Omental fat pad (tissue), 4 donors: ENCODE measurements at places on chromosomes 12 and 14.

DNA sequence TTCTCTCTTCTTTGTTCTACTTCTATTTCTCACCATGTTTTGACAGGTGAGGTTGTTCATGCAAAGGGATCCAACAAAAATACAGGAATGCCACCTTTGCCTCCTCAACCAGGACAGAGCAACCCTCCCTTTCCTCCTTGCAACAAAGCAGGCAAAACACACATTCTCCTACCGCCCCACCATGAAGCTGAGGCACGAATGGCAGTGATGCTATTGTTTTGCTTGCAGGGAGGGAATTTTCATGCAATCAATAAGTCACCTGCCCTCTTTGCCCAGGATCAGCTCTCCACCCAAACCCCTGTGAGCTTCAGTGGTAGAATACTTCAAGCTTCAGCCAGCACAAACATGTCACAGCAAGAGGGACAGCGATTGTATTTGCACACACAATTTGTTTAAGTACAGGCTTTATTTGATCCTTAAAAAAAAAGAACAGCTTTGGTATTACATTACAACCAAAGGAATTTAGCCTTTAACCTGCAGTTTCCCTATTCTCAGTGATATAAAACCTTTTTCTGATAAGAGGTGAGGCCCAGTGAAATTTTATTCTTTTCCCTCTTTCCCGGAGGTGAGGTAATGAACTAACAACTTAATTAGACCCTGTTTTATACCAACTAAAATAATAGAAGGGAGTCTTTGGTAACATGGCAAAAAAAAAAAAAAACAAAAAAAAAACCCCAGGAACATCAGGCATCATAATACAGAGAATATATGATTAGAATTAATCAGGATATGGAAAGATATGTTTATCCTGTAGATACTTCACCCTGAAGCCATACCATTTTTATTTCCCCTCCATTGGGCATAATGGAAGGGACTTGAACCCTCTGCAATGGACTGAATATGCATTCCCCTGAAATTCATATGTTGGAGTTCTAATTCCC is 87.0 kb upstream of the EEA1 start:
- no peak for DNase-seq

DNA sequence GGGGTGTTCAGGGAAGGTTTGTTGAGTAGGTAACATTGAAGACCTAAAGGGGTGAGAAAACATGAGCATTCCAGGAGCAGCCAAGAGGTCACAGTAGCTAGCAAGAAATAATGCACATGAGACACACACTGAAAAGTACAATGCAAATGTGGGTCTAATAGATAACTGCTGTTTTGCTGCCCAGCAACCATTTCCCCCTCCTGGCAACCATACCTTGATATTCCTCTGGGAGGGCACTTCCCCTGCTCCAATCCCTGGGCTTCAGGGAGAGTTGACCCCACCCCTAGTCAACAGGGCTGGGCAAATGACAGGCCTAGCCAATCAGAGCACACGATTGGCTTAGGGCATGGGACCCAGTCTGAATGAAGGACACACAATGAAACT is 8.5 kb upstream of the ACTN1 start:
- DNase-seq = no peak

DNA sequence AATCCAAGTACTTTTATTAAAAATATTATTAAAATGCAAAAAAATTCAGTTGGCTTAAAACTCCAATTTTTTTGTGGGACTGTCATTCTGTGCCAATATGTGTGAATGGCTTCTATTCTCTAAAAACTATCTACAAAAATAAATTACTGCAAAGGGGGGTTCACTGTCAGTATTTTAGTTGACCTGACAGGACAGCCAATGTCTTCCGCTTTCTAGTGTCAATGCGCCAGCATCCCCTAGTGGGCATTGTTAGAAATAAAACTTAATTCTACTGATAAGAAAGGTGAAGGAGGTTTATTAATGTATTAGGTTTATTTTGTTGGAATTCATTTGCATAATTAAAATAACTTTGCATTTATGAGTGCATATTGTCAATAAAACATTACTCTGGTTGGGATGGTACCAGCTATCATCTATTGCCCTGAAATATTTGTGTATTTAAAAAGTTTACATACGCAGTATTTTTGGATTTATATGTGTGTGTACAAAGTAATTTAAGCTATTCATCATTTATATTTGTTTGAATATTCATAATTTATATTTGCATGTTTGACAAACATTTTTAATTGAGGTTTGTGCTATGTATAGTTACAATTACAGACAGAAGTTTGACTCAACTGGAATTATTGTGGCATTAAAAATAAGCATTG is 527.2 kb downstream of the FLRT2 start:
- no peak for DNase-seq

- DNase-seq = no peak
These were observed 258.6 kb downstream of the MSRB3 start for GRCh38 chr12:65536876-65537681.

DNA sequence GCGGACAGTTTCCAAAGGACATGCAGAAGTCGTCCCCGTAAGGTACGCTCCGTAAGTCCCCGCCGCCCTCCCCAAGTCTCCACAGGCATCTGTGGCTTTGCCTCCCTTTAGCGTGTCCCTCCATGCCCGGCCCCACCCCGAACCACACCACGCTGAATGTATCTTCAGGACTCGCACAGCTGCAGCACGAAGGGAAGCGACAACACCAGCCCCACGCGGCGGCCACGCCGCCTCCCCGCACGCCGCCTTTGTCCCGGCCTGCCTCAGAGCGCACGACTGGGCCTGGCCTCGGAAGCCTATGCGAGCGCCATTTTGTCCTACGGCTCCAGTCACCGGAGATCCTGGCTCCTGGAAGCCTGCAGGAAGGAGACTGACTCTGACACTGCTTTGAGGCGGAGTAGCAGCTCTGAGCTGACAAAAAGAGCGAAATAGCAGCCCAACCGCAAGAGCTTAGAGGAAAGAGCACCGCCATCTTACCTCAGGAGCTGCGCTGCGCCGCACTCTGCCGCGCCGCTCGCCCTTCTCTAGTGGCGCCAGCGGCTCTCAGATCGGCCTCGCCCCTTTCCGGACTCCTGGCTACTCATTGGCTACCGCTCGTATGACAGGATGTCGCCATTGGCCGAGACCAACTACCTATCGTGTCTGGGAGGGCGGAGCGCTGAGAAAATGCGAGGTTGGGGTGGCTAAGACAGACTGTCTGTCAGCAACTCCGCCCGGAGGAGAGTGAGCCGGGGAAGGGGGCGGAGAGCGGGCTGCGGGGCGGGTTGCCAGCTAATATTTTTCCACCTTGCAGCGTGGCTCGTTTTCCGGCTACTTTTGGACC is at the start of gene KANSL2:
KANSL2 (minus strand) TSS at position 529 of the 823 bp plus-strand sequence. CDS start 606 bp downstream, outside the sequence.
- DNase-seq = peak; percentile 92

GRCh38 chr14:20424851-20425250 is 11.1 kb downstream of the KLHL33 start:
- DNase-seq = no peak

GRCh38 chr12:2691006-2691344 is 103.8 kb upstream of the FKBP4 start:
- DNase-seq = no peak

DNA sequence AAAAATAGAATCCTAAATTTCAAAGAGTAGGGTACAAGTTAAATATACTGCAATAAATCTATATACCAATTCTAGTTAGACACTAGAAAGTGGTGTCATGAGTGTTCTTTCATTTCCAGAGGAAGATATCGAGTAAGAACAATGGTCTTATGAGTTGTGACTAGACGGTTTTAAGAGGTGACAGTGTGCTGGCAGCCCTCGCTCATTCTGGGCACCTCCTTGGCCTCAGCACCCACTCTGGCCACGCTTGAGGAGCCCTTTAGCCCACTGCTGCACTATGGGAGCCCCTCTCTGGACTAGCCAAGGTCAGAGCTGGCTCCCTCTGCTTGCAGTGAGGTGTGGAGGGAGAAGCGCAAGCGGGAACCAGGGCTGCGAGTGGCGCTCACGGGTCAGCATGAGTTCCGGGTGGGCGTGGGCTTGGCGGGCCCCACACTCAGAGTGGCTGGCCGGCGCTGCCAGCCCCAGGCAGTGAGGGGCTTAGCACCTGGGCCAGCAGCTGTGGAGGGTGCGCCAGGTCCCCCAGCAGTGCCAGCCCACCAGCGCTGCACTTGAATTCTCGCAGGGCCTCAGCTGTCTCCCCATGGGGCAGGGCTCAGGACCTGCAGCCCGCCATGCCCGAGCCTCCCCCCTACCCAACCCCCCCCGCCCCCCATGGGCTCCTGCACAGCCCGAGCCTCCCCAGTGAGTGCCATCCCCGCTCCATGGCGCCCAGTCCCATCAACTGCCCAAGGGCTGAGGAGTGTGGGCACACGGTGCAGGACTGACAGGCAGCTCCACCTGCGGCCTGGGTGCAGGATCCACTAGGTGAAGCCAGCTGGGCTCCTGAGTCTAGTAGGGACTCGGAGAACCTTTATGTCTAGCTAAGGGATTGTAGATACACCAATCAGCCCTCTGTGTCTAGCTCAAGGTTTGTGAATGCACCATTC is 18.7 kb downstream of the PRKD1 start:
- DNase-seq = no peak

DNA sequence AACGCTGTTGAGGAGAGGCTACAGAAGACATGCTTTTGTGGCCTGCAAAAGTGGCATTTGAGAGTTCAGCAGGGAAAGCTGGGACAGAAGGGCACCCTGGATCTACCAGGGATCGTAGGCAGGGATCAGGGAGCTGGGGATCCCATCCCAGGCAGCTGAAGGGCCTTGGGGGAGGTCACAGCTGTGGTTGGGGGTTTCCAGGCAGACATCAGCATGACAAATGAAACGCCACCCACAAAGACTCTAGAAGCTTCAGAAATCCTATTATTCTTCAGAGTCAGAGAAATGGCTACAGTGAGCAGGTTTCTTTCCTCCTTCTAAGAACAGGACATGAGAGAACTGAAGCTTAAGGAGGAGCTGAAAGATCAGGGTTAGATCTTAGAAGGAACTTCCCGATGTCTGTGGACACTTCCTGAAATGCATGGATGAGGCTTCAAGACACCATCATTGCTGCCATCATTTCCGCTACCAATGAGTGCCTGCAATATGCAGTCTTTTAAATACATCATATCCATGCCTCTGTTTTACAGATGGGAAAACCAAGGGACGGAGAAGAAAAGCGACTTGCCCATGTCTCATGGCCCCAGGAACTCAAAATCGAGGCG is 104.3 kb downstream of the RBM19 start:
- no peak for DNase-seq

DNA sequence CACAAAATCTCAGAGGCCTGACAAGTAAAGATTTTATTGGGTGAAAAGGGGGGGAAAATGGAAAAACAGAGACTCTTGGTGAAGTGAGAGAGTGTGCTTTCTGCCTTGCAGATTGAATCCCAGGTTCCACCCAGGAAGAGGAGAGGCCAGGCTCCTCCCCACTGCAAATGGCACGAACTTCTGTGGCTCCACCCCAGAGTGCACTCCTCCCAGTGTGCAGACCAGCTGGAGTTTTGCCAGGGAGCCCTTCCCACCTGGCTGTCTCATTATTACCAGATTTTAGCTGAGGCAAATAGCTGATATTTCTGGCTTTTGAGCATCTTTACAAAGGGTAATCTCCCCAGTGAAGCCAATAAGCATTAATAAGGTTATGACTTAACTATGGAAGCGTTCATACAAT is 51.9 kb downstream of the TESPA1 start:
- no peak for DNase-seq

DNA sequence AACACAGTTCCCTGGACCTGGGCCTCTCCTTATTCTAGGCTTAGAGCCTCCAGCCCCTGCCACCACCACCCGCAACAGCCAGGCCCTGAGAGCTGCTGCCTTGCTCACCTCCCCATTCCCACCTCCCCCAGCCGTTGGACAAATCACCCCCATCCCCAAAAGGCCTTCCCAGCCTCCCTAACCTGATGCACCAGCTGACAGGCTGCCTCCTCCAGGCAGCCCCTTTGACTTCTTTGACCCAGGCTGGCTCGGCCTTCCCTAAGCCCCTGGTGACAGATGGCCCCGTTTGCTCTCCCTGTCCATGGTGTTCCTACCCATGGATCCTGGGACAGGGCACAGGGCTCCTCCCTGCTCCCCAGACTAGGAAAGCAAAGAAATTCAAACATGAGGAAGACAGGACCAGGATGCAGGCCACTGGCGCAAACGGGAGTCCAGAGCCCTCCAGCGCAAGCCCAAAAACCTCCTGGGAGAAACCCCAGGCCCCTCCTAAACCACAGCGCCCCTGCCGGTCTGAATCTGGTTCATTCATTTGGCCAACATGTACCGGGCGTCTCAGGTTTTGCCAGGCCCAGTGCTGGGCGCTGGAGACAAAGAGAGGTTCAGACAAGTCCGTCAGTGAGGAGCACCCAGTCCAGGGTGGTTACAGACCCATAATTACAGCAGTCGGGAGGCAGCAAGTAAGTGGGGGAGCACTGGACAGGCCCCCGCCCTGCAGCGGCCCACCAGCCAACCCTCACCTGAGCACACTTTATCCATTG is 2.4 kb downstream of the AKT1 start:
- no peak for DNase-seq

DNA sequence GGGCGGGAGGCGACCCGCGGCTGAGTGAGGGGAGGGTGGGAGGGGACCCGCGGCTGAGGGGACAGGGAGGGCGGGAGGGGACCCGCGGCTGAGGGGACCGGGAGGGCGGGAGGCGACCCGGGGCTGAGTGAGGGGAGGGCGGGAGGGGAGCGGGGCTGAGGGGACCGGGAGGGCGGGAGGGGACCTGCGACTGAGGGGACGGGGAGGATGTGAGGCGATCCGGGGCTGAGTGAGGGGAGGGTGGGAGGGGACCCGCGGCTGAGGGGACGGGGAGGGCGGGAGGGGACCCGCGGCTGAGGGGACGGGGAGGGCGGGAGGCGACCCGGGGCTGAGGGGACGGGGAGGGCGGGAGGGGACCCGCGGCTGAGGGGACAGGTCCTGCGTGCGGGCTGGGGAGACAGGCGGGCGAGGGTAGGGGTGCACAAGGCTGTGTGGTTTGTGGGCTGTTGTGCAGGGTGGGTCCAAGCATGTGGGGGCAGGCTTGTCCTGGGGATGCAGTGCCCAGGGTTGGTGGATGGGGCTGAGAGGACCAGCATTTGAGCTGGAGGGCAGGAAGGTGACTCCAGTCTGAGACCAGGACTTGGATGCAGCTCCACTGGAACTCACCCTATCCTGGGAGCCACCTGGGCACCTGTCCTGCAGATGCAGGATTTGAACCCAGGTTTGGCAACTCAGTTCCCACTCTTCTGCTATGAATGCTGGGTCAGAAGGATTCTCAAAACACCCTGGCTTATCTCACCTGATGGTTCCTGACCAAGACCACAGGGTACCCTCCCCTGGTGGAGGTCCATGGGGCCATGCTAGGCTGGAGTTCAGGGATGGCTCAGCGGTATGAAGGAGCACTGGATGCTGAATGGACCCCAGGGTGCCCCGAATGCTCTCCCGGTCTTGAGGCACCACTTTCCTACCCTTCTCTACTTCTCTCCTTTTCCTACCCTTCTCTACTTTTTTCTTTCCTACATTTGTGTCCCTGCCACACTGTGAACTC is 9.4 kb downstream of the PLD4 start:
- no peak for DNase-seq

DNA sequence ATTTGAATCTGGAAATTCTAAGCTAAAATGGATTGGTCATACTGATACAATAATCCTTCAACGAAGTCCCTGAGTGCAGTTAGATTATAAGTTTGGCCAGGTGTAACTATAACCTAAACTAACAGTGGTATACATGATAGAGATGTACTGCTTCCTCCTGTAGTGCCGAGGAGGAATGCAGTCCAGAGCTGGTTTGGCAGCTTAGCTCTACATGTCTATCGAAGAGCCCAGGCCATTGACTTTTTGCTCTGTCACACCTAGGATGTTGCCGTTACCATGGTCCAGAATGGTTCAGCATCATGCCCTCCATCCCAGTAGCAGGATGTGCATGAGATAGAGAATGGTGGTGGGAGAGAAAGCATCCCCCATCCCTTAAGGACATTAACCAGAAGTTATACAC is 318.1 kb downstream of the ZFP36L1 start:
- no peak for DNase-seq

GRCh38 chr12:70508178-70508577 is 129.1 kb downstream of the PTPRB start:
- DNase-seq = no peak

- DNase-seq = no peak
These were observed 43.0 kb downstream of the MAP1LC3B2 start for GRCh38 chr12:116601933-116602810.
